ENCODE measurements at places on chromosomes 6 and 20.
A peak's percentile ranks its signal among the peaks of the same experiment; 100 is the strongest.

- no peak for DNase-seq
These were observed 24.9 kb upstream of the SCUBE3 start for GRCh38 chr6:35188886-35189285.

DNA sequence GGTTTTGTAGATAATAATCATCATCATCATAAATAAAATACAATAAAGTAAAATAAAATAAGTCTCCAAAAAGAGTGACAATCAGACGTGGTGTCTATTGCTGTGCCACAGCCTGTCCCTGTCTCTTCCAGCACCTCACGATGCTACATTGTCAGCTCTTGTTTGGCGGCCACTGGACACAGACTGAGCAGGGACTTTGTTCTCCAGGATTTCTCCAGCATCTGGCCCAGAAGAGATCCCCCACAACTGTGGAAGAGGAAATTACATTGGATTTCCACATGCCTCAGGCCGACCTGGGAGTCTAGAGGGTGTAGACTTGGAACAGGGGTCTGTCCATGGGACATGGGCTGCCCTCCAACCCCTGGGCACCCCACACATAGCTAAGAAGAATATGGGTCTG, 39.2 kb upstream of the RALY start:
- no peak for DNase-seq

DNA sequence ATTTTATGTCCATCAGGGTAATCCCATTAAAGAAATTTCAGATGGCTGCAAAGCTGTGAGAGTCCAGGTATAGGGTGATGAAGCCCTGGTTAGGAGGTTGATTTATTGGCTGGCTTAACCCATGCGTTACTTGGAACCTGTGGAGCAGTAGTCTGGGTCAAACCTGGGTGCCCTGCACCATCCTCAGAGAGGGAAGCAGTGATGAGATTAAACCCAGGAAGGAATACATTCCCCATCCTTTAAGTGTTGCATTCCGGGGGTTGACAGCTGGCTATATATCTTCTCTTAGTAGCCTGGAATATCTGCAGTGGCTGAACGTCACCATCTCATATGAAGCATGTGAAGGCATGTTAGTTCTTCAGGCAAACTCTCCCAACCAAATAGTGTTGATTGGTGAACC, 44.9 kb upstream of the JAG1 start:
- no peak for DNase-seq

GRCh38 chr6:16572317-16572716, 188.9 kb downstream of the ATXN1 start:
- DNase-seq = no peak

- DNase-seq = no peak
These were observed 68.5 kb upstream of the PTGIS start for GRCh38 chr20:49636447-49636846.

GRCh38 chr6:43277643-43278523, 20.2 kb upstream of the SLC22A7 start:
- DNase-seq = peak; percentile 18

GRCh38 chr20:60649541-60649940, 602.5 kb upstream of the CDH4 start:
- DNase-seq = no peak

DNA sequence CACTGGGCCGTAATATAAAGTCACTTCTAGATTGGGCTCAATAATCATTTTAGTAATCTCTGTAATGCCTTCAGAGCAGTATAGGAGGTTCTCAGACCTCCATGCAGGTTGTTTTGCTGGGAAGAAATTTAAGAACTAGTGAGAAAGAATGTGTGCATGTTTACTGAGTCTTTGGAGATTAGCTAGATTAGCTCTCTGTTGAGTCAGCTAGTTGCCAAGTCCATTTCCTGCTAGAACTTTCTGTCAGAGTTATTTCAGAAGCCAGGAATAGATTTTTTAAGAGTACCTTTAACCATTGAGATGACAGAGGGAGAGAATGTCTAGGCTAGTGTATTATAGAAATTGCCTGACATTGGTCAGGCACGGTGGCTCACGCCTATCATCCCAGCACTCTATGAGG, 33.3 kb downstream of the ORC3 start:
- no peak for DNase-seq
